ENCODE measurements at places on chromosomes 6 and 20. TPM values are rescaled to one million over a fixed set of nuclear protein-coding genes. Genes with fewer than 3 reads are reported as not detected.

DNA sequence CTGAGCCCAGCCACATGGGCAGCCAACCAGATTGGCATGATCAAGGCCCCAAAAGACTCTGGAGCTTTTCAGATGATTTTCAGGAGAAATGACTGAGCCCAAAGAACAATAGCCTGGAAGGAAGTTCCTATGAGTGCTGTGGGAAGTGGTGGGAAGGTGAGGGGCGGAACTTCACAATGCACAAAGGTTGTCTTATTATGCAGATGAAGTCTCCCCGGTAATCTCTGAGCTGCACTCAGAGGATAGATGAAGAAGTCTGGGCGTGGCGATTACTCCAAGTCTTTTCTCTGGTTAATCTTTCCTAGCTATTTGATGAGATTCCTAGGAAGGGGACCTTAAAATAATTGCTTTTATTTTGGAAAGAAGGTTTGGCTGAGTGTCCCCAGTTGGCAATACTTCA lies 36.9 kb downstream of the LBP start:
- DNase-seq, result no peak

GRCh38 chr6:51273228-51273961 lies 454.7 kb downstream of the TFAP2B start:
- DNase-seq, result no peak

IL17F gene
- not detected for total RNA-seq

DNA sequence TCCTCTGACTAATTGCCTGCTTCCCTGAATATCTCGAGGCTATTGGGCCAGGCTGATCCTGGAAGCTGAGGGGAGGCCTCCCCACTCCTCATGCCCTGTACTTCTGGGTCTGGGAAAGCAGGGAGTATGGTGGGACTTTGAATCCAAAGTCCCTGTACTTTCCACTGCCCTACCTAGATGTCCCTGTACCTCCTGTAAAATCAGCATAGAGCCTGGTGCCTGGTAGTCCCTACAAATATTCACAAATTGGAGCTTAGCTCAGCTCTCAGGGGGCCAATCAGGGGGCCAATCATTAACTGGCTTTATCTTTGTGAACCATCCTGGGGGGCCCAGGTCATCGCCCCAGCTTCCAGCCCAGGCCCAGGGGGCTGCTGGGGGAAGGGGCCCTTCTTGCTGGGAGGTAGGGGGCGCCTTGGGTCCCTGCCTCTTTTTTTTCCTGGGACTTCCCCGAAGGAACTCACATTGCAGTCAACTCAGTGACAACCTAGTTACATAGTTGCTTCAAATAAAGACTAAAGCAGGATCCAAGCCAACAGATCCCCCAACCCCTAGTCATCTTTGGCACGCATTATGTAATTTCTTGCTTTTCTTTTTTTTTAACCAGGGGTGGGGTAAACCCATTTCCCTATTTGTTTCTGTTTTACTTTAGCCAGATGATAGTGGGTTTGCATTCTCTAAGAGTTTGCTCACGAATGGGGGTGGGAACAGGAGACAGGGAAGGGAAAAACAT lies 6.9 kb upstream of the VEGFA start:
- DNase-seq, result no peak

FRMD1 gene
- total RNA-seq, result not detected

DNA sequence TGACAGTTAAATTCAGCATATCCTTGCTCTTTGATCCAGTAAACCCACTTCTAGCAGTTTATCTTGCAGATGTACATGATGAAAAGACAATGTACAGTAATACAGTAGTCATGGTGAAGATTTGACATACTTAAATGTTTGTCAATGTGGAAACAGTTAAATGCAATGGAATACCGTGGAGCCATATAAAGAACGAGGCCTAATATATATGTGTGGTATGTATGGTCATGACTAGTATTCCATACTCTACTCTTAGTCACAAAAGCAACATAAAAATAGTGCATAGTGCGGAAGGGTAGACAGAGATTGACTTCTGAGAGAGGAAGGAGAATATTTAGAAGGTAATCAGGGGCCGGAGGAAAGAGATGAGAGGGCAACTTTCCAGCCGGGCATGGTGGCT lies 70.7 kb upstream of the ARMC2 start:
- DNase-seq, result no peak

MMP24 gene
- total RNA-seq, result 9.3 TPM
